ENCODE measurements at places on chromosomes 11 and 22.

- DNase-seq = peak; percentile 32
These were observed 33.8 kb upstream of the SPON1 start for GRCh38 chr11:13928566-13929251.

GRCh38 chr11:94948070-94948617 is 25.2 kb downstream of the CWC15 start:
- no peak for DNase-seq

- DNase-seq = peak; percentile 12
These were observed 595 bp downstream of the TRIM66 start for GRCh38 chr11:8681837-8682302.

DNA sequence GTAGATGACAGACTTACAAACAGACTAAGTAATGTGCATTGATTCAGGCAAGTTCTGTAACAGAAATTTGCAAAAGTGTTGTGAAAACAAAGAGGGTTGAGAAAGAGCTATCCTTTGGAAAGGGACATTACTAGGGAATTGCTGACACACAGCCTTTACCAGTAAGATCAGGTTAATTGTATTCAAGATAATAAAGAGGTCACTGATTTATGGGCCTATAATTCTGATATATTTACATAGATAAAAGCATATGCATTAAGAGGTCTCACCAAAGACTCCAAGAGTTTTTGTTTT is 138.7 kb downstream of the MAML2 start:
- DNase-seq = no peak

DNA sequence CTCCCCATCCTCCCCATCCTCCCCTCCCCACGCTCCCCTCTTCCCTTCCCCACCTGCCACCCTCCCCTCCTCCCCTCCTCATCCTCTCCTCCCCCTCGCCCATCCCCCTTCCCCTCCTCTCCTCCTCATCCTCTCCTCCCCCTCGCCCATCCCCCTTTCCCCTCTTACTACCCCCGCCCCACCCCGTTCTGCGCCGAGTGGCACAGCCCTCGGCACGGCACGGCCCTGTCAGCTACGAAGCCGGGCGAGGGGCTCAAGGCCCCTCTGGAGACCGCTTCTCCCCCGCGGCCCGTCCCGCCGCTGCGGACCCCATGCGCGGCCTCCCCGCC is 449.9 kb downstream of the OPCML start:
- DNase-seq = no peak

DNA sequence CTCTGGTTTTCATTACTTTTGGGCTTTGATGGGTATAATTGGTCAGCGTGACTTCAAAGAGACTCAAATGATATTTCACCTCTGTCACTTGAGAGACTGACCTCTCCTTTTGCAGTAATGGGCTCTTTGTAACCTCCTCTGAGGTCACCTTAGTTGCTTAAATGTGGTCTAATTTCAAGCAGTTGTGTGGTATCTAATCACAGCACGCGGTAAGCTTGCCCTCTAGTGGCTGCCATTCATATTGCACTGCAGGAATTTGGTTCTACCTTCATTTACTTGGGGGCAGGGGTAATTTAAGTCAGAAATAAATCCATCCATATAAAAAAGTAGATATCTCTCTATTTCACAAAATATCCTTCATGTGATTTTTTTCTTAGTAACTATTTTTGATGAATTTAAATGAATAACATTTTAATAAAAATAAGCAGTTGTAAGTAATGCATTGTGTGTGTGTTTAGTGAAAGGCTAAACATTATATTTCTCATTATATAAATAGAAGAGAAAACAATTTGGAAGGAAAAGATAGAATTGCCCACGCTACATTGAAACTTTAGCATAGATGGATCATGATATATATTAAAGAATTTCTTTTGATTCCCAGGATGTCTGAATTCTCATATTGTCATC is 55.0 kb upstream of the ANO3 start:
- peak; percentile 30 for DNase-seq

GRCh38 chr11:129611661-129612446 is 203.8 kb upstream of the TMEM45B start:
- DNase-seq = no peak

GRCh38 chr22:44668190-44668885 is 33.7 kb upstream of the PRR5 start:
- no peak for DNase-seq

- DNase-seq = no peak
These were observed 32.4 kb downstream of the CREB3L1 start for GRCh38 chr11:46309814-46310259.

- DNase-seq = peak; percentile 27
These were observed 1.1 kb upstream of the MRGPRX4 start for GRCh38 chr11:18171377-18172000.

- no peak for DNase-seq
These were observed 1.2 kb upstream of the FAR1 start for GRCh38 chr11:13667245-13667644.

- DNase-seq = peak; percentile 47
These were observed 2.9 kb upstream of the ARFGAP2 start for GRCh38 chr11:47179655-47179991.

DNA sequence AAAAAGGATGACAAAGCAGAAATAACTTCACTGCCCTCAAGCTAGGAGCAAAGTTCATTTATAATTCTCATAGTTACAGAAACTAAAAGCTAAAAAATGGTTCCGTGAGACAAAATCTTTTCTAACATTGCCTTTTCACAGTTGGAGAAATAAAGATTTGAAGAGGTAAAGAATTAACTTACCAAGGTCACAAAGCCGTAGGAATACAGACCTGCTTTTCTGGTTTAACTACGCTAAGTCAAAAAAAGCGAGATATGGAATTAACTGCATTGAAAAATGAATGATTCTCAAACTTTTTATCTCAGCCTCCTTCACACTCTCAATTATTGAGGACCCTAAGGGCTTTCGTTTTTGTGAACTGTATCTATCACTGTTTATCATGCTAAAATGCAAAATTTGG is 95.3 kb downstream of the SLC17A6 start:
- no peak for DNase-seq

GRCh38 chr11:120482149-120482548 is 29.4 kb upstream of the GRIK4 start:
- no peak for DNase-seq
